ENCODE measurements at places on chromosomes 12 and 14.
A peak's percentile ranks its signal among the peaks of the same experiment; 100 is the strongest.

GRCh38 chr12:96221391-96221790, 27.2 kb downstream of the ELK3 start:
- no peak for DNase-seq

GRCh38 chr12:98698603-98699463, 53.7 kb downstream of the APAF1 start:
- peak; percentile 24 for DNase-seq

DNA sequence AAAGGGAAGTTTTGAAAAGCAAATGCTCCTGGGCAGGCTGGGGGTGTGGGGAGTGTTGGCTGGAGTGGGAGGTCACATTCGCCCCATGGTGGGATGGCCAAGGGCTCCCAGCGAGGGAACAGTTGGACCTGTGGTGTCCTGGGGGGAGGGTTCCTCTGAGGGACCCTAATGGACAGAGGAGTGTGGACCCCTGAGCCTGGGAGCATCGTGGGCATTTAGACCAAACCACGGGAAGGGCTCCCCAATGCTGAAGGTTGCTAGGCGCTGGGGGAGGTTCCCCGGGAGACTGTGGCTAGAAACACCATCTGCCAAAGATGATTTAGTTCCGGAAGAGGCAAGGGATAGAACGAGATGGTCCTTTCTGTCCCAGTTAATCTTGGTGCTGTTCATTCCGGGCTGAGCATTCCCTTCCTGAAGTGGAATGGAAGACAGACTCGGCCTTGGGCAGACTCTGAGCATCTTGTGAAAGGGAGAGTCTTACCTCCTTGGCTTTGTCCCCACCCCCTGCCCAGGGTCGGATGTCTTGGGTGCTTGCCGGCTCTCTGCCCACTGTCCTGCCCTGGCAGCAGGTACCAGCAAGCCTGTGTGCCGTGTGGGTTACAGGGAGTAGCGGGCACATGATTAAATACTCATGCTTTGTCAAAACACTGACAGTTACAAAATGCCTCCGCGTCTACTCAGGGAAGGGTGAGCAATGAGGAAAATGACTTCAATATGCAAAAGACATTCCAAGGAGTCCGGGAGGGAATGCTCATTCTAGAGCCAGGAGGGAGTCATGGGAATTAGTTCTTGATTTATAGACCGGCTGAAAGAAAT, 215.9 kb downstream of the CACNA1C start:
- DNase-seq: no peak

GRCh38 chr12:131784909-131785762, 43.1 kb upstream of the MMP17 start:
- DNase-seq: no peak

- DNase-seq: no peak
Measured at GRCh38 chr14:50750323-50750722, 80.6 kb downstream of the NIN start.

- no peak for DNase-seq
Measured at GRCh38 chr12:64837427-64837826, 13.0 kb downstream of the TBC1D30 start.

DNA sequence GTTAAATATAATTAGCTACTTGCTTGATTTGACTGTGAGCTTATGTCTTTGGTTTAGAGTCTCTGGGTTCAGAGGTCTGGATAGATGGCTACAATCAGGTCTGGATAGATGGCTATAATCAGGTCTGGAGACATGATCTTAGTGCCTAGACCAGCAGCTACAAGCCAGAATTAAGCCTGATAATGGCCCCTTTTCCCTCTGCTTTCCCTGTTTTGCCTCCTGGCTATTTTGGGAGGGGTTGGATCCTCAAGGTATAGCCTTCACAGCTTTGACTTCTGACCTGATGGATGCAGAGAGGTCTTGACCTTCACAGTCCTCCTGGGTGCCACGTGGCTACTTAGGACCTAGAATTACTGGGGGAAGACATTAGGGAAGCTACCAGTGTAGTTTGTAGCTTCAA, 877.7 kb downstream of the GALC start:
- DNase-seq: no peak

- DNase-seq: no peak
Measured at GRCh38 chr12:4152145-4152795, 121.3 kb upstream of the CCND2 start.

GRCh38 chr14:101625336-101626097, 64.2 kb downstream of the DIO3 start:
- DNase-seq: no peak

DNA sequence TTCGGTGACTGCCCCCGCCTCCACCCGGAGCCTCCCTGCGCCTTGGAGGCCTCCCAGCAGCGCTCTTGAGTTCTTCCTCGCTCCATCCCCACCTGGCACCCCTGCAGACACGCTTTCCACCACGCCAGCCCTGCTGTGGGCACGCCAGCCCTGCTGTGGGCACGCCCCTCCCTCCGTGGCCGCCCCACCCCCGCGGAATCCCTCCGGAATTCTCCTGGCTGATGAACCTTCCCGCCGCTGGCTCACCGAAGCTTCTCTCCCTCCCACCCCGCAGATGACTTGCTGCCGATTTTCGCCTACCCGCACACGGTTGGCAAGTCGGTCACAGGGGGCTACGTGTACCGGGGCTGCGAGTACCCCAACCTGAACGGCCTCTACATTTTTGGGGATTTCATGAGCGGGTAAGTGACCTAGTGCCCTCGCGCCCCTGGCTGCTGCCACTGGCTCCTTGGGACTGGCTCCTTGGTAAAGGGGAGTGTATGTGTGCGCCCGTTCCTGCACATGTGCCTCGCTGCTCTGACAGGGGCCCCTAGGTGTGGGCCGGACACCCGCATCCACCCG, 15.2 kb downstream of the HHIPL1 start:
- DNase-seq: no peak

- DNase-seq: no peak
Measured at GRCh38 chr12:47848853-47849252, 29.1 kb upstream of the HDAC7 start.

- DNase-seq: no peak
Measured at GRCh38 chr14:71629765-71630492, 302.3 kb upstream of the RGS6 start.

DNA sequence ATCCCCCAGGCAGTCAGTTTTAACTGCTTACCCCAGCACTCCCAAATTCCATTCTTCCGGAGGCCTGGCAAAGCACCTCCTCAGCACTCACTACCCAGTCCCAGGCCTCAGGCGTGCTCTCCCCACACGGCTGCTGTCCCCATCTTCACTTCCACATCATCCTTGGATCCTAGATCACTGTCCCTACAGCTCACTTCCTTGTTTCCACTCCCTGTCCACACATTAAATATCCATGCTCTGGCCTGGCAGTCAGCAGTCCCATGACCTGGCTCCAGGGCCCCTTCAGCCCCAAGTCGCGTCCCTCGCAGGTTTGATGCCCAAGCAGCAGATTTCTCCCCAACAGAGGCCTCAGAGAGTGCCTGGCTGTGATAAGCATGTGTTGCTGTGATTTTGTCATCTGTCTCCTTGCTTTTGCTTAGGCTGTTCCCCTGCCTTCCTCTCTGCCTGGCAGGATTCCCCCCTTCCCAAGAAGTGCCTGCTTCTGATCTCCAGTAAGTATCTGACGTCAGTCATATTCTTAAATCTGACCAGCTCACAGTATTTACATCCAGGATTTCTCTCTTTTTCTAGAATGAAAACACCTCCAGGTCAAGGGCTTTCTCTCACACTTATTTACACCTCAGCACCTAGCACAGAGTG, 241.7 kb downstream of the ZFP36L1 start:
- DNase-seq: no peak

DNA sequence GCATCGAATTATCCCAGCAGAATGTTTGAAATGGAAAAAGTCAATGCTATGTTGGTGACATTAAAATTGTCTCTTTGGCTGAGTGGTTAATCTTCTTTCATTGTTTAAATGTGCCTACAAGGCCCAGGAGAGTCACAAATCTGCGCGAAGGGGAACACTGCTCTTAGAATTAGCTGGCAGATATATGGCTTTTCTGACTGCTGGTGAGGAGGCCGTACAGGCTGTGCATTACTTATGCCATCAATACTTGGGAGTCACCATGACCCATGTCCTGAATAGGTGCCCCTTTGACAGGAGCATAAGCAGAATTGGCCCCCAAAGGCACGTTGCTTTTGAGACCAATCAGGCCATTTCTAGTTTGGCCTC, 521.5 kb downstream of the FUT8 start:
- no peak for DNase-seq

DNA sequence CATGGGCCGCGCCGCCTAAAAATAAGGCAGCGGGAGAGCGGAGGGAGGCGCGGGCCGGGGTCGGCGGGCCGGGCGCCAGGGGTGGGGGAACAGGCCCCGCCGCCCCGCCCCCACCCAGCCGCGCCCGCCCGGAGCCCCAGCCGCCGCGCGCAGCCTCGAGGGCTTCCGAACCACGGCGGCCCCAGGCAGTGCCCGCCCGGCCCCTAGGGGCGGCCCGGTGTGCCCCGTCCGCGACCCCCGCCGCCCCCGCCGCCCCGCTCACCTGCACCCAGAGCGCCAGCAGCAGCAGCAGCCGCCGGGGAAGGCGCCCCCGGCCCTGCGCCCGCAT, 519 bp downstream of the JAG2 start:
- DNase-seq: no peak

- DNase-seq: no peak
Measured at GRCh38 chr14:50521912-50522341, 10.4 kb downstream of the MAP4K5 start.

GRCh38 chr12:112375105-112375504, 7.1 kb downstream of the HECTD4 start:
- no peak for DNase-seq

GRCh38 chr12:98332642-98333041, 182.7 kb upstream of the TMPO start:
- no peak for DNase-seq

DNA sequence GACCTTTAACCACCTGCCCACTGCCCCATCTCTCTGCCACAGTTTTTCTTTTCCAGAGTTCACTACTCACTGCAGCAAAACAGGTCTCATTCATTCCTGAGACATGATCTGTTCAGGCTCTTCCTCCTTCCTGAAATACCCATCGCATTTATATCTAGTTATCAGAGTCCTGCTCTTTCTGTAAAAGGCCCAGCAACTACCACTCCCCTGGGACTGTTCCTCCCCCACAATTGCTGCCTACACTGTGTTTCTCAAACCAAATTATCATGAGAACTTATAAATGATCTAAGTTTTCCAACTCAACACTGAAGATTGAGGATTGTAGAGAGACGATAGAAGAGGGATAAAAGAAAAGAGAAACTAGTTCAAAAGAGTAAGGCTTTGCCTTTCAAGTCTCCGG, 40.8 kb upstream of the EPS8 start:
- DNase-seq: no peak

- DNase-seq: peak; percentile 44
Measured at GRCh38 chr12:51721282-51721940, 127.1 kb downstream of the FIGNL2 start.

GRCh38 chr12:122867691-122868461, 28.0 kb downstream of the VPS37B start:
- no peak for DNase-seq

- DNase-seq: peak; percentile 51
Measured at GRCh38 chr12:153080-153746, 60.7 kb downstream of the SLC6A12 start.

DNA sequence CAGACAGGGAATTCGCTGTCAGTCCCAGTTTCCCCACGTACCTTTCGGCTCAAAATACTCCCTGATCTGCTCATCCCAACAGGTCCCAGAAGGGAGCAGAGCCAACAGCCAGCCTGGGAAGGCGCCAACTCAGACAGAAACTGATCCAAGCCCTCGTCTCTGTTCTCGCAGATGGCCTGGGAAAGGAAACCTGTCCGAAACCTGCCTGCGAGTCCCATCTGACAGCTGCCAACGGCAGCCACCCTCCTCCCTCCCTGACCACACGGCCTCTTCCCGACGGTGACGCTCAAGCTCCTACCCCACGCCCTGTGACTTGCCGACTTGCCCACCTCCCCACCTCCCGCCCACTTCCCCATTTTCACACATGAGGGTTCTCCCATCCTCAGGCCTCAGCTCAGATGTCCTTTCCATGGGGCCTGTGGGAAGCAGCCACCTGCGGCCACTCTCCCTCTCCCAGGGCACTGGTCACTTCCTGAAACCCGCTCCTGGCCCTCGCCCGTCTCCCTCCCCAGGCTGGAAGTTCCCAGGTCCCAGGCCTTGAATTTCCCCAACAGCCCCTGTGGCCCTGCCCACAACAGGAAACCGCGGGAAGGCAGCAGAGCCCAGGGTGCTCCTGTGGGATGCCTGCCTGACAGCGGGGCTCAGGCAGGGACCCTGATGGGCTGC, 60.9 kb upstream of the FBRSL1 start:
- no peak for DNase-seq

GRCh38 chr14:90510159-90510558, 113.3 kb downstream of the CALM1 start:
- no peak for DNase-seq

GRCh38 chr12:29763301-29763683, 20.4 kb downstream of the TMTC1 start:
- no peak for DNase-seq

- DNase-seq: no peak
Measured at GRCh38 chr14:54202288-54202687, 194.5 kb upstream of the CDKN3 start.

- DNase-seq: no peak
Measured at GRCh38 chr14:102893452-102893851, 29.0 kb upstream of the AMN start.

DNA sequence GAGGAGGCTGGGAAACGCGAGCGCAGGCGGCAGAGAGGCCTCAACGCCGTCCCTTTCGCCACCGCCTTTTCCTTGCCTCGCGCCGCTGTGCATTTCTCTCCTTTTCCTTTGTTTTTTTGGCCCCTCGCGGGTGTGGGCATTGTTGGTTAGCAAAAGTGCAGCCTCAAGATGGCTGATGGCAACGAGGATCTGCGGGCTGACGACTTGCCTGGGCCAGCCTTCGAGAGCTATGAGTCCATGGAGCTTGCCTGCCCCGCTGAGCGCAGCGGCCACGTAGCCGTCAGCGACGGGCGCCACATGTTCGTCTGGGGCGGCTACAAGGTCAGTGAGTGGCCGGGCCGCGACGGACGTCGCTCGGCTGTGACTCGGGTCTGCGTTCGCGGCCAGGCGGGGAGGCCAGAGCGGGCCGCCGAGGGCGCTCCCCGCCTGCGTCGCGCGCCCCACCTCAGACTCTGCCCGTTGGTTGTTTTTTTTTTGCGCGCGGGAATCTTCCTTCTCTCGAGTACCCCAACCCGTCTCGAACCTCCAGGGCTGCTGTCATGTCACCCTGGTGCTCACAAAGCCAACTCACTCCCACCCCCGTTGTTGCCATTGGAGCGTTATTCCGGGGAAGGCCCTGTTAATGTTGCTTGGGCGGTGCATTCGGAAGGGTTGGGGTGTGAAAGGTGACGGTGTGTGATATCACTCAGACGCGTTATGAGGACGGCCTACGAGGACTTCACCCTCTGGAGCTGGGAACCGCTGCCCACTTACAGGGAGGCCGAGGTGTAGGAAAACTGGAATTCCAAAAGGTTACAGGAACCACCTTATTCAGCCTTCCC, 558 bp downstream of the KLHDC2 start:
- DNase-seq: peak; percentile 66

- no peak for DNase-seq
Measured at GRCh38 chr14:105488781-105489541, 2.1 kb upstream of the TEDC1 start.

All from CD4-positive, alpha-beta T cell treated with Interleukin-17A for 4 hours (primary cell).